ENCODE measurements at places on chromosomes 6 and 20.

- no peak for DNase-seq
Observed at GRCh38 chr6:104531646-104532045, 328.1 kb downstream of the HACE1 start.

GRCh38 chr6:145819994-145820393 lies 5.4 kb upstream of the FBXO30 start:
- no peak for DNase-seq

DNA sequence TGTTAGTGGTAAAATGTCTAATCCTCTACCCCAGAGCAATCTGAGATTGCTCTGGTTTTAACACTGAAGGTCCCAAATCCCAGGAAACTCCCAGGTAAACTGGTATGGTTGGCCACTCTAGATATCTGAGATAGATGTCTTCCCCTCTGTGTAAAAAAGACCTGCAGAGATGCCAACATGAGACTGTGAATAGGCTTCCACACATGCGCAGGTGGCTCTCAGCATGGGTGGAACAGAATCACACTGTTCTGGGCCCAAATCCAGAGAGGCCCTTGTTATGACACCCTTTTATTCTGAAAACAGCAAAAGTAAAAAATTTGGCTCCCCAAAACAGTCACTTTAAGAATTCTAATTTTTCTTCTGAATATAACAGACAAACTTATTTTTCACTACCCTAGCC lies 88.7 kb upstream of the BMP5 start:
- no peak for DNase-seq

DNA sequence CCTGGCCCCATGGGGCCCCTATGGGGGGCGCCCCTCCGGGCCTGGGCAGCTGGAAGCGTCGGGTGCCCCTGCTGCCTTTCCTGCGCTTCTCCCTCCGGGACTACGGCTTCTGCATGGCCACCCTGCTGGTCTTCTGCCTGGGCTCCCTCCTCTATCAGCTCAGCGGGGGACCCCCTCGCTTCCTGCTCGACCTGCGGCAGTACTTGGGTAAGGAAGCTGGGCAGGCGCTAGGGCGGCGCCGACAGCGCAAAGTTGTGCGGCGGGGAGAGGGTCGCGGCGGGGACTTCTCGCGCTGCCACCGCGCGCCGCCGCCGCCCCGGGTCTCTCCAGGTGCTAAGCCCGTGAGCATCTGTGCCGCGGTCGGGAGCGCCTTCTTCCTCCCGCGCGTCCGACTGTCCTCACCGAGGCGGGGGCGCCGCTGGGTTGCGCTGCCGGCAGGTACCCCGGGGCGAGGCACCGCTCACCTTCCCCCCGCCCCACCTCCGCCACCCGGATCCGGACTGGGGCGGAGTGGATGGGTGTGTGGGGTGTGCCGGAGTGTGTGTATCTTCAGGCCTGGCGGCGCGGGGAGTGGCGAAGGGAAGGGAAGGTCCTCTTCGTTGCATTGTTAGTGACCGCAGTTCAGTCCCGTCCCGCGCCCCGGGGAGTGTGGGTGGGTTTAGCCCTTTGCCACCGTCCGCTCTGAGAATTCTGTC lies 788 bp downstream of the UST start:
- DNase-seq = no peak

- no peak for DNase-seq
Observed at GRCh38 chr6:139240161-139241010, 51.4 kb downstream of the TXLNB start.

GRCh38 chr6:191487-192312 lies 100.6 kb upstream of the DUSP22 start:
- DNase-seq = no peak

DNA sequence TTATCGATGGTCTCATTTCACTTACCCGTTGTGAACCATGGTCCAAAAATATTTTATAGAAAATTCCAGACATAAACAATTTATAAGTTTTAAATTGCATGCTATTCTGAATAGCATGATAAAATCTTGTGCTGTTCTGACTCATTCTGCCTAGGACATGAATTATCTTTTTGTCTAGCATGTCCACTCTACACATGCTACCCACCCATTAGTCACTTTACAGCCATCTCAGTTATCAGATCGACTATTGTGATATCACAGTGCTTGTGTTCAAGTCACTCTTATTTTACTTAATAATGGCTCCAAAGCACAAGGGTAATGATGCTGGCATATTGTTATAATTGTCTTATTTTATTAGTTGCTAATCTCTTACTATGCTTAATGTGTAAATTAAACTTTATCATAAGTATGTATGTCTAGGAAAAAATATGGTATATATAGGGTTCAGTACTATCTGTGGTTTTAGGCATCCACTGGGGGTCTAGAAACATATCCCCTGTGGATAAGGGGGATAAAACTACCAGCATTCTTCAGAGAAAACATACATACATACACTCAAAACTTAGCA lies 252.0 kb upstream of the HTR1E start:
- DNase-seq = no peak

GRCh38 chr6:62446647-62447316 lies 160.8 kb upstream of the KHDRBS2 start:
- no peak for DNase-seq

- DNase-seq = no peak
Observed at GRCh38 chr6:170099387-170099786, 191.5 kb downstream of the DLL1 start.

DNA sequence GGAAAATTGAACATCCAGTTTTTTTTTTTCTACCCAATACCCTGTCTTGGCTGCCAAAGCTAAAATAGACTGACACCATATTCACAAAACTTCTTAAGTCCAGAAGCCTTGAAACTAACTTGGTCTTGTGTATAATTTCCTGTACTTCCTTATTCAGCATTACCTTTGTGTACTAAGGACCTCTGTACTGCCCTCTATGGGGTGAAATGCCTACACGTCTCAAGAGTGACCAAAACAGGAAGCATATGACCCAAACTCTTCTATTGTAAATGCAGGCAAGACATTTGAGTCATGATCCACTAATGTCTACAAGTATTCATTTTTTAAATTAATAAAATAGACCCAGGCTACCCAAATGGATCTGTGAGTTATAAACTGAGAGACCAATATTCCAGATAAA lies 50.4 kb downstream of the HMGCLL1 start:
- DNase-seq = peak; percentile 57

DNA sequence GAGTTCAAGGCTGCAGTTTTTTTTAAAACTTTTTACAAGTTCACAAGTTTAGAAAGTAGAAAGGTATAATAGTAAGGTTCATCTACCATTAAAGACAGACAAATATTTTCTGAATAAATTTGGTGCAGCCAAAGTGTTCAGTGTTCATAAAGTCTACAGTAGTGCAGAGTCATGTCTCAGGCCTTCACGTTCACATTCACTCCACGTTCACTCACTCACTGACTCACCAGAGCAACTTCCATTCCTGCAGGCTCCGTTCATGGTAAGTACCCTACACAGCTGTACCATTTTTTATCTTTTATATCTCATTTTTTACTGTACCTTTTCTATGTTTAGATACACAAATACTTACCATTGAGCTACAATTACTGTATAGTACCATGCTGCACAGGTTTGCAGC lies 67.6 kb downstream of the B4GALT5 start:
- DNase-seq = no peak

- DNase-seq = peak; percentile 85
Observed at GRCh38 chr6:31575952-31576685, 754 bp downstream of the TNF start.
